CD4-positive, alpha-beta T cell treated with Interleukin-21 for 1 hour (primary cell): ENCODE measurements at places on chromosomes 7 and 10.

DNA sequence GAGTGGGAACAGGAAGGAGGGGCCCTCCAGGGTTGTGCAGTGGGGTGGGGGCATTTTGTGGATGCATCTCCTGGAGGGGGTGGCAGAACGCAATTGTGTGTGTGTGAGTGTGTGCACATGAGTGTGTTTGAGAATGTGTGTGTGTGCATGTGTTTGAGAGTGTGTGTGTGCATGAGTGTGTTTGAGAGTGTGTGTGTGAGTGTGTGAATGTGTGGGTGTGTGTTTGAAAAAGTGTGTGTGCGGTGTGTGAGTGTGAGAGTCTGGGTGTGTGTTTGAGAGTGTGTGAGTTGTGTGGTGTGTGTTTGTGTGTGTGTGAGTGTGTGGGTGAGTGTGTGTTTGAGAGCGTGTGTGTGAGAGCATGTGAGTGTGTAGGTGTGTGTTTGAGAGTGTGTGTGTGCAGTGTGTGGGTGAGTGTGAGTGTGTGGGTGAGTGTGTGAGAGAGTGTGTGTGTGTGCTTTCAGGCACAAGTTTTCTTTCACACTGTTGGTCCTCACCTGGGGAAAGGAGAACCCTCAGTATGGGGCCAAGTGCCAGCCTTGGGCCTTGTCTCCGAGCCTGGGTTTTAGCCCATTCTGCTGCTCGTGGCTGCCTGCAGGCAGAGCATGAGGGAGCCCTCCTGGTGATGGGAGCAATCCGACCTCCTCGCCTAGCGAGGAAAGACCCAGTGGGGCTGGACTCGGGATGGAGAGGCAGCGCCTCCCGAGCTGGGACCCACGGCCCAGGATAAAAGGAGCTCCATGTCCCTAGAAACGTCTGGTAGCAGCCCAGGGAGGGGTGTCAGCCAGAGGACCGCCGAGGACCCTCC is 35.6 kb downstream of the CDH23 start:
- DNase-seq, result no peak

- DNase-seq, result no peak
These were observed 4.5 kb downstream of the CPED1 start for GRCh38 chr7:120992965-120993494.

DNA sequence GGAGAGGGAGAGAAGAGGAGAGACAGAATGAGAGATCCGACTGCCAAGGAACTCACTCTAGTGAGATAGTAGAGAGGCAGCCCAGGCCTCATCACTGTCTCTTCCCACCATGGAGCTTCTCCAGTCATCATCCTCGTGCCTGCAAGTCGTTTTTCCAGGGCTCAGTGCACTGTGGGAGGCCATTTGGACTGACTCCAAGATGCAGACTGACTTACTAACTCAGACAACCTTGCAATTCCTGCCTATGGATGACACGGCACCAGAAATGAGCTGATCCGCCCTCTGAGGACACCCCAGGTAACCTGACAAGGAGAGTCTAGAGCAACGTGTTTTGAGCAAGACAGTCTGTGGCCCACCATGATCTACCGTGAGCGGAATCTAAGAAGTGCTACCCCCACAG is 154.9 kb downstream of the GLI3 start:
- no peak for DNase-seq

DNA sequence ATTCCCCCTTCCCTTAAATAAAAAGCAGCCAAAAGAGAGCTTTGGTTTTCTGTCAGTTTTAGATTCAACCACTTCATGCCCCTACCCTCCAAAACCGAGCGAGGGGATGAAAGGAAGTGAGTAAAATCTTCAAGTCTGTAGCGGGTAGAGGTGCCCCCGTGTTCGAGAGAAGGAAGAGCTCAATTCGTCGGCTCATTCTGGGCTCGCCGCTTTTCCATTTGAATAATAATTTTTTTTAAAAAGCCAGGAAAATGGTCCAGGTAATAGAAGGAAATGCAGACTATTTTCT is 436.2 kb upstream of the GALNT17 start:
- DNase-seq, result peak; percentile 15

- no peak for DNase-seq
These were observed 133.4 kb downstream of the PRKCQ start for GRCh38 chr10:6446711-6447110.

GRCh38 chr7:118312966-118313365 is 88.5 kb downstream of the ANKRD7 start:
- DNase-seq, result no peak

DNA sequence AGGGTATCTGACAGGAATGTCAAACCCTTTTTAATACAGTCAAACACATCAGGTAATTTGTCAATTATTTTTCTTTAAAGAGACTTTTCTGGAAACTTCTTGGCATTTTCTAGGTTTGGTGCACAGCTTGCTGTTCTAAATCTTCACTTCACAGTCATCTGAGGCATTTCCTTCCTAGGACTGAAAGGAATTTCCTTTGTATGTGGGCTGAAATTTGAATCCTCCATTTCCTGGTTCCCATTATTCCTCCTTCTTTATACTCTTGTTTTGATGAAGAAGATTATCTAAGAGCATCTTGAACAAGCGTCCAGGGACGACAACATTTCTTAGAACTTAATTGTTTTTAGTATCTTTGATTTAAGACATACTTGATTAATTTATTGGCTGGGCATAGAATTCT is 24.9 kb downstream of the CALD1 start:
- no peak for DNase-seq

DNA sequence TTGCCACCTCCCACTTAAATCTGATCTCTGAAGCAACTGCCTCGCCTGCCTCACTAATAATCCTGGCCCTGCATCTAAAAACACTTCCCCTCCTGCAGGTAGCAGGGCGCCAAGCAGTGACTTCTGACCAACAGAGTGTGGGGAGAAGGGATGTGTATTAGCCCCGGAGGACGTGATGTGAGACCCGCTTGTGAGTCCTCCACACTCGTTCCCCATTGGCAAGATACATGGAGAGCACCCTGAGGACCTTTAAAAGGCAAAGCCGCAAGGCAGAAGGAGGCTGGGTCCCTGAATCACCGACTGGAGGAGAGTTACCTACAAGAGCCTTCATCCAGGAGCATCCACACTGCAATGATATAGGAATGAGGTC is 6.1 kb upstream of the PILRA start:
- no peak for DNase-seq

GRCh38 chr10:64750672-64751071 is 1229.5 kb downstream of the REEP3 start:
- no peak for DNase-seq

DNA sequence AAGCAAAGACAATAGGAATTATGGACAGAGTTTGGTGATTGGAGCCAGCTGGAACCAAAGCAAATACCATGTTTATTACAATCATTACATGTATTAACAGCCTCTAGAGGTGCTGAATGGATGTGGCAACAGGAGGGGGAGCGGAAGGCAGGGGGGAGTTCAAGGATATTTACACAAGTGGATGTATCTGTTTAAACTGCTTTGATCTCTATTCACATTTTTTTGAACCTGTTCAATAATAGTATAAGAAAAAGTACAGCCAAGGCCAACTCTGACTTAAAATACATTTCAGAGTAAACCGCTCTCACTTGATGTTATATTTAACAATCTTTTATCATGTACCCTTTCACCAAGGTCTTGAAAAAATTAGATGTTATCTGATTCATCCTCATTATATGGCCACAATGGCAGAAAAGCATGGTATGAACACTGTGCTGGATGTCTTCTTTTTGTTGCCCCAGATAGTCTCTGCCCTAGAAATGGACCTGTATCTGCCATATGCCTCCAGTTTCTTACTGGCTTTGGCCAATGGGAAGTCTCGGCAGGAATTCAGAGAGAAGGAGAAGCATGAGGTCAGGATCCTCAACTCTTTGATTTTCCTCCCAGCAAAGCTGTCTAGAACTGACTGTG is 88.2 kb upstream of the FAM133B start:
- no peak for DNase-seq

DNA sequence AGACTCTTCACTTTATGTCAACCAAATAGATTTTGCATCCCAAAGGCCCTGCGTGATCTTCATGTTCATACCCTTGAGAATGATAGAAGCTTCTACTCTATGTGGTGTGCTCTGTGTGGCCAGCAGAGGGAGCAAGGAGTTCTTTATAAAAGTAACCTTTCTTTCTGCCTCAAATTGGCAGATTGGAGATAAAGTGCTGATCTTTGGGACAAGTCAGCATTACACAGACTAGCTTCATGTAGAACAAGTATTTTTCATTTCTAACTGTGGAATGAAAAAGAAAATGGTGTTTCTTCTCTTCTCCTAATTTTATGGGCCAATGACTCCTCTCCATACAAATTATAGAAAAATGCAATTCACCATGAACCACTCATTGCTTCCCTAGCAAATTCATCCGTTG is 1214.1 kb downstream of the SORCS1 start:
- DNase-seq, result peak; percentile 4

GRCh38 chr7:13044309-13044708 is 356.9 kb downstream of the ARL4A start:
- DNase-seq, result no peak

DNA sequence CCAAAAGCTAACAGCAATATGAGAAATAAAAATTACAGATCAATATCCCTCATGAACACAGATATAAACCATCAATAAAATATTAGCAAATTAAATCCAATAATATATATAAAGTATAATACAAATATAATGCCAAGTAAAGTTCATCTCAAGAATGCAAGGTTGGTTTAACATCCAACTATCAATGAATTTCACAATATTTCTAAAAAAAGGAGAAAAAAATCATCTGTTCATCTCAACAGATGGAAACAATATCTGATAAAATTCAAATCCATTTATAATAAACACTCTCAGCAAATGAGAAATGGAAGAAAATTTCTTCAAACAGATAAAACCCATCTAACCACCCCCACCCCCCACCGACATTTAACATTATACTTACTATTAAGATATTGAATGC is 86.9 kb downstream of the SIRT1 start:
- DNase-seq, result no peak

GRCh38 chr7:68334636-68335272 is 1263.5 kb upstream of the AUTS2 start:
- DNase-seq, result no peak

DNA sequence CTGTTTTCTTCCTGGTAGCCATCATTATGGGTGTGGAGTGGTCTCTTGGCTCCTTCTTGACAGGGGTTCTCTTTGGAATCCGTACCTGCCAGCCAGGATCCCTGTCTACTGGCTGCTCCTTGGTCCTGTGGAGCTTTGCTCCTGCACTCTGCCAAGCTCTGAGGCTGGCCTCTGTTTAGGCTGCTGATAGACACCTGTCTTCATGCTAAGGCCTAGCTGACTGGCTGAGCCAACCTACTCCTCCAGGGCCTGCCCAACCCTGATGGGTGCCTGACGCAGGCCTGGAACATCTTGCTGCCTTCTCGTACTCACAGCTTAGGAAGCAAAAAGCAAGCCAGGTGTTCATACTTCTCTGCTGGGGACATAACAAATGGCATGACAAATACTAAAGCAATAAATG is 333.6 kb upstream of the ZNF32 start:
- no peak for DNase-seq

DNA sequence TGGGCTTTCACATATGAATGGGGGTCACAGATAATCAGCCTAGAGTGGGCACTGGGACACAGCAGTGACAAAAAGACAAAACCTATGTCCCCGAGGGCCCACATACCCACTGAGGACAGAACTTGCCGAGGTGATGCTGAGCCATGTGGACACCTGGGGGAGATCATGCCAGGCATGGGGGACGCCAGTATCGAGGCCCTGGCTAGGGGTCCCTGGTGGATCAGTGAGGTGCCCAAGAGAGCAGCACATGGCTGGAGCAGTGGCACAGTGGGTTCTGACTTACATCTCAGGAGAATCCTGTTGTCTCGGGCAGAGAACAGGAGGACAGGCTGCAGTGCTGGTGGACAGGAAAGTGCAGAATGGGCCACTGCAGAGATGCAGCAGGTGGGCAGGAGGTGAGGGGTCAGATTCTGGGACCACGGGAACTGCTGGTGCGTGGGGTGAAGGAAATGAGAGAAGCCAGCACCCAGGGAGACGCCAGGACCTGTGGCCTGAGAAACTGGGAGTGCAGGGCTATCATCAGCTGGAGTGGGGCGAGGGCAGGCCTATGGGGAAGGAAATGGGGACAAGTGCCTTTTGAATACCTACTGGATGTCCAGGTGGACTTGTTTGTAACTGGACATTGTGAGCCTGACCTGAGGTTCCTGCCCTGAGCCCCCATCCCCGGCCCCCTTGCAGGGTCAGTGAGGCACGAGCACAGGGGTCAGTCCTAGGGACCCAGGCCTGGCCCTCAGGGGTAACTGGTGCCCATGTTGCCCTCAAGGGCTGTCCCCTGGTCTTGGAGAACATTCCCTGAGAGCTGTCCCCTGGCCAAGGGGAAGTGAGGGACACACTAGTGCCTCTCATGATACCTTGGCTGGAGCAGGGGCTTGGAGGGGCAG is 91.2 kb upstream of the RET start:
- no peak for DNase-seq
